Breast epithelium (tissue), 4 donors: ENCODE measurements at places on chromosomes 6 and 20.

GRCh38 chr20:61980647-61981583 is 84.8 kb downstream of the TAF4 start:
- H3K36me3 ChIP-seq: no peaks in the 10 kb centered on the region
- no peak overlapping the region for H3K27ac ChIP-seq
- no peaks in the 10 kb centered on the region for H3K27me3 ChIP-seq
- H3K4me1 ChIP-seq: no peaks in the 10 kb centered on the region

DNA sequence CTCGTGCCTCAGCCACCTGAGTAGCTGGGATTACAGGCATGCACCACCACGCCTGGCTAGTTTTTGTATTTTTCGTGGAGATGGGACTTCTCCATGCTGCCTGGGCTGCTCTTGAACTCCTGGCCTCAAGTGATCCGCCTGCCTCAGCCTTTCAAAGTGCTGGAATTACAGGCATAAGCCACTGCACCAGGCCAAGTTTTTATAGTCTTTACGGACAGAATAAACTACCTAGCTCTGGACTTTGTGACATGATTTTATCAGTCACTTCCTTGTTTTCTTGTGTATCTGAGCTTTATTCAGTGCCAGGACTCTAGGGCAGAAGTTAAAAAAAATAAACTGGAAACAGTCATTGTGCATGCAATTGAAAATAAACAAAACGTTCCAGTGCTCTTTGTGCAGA is 46.7 kb upstream of the RALGAPA2 start:
- peak overlapping the region; percentile 86 for H3K27ac ChIP-seq
- peaks cover 4% of the 10 kb centered on the region for H3K4me1 ChIP-seq
- H3K27me3 ChIP-seq: no peaks in the 10 kb centered on the region
- H3K4me3 ChIP-seq: no peak overlapping the region
- no peaks in the 10 kb centered on the region for H3K36me3 ChIP-seq

DNA sequence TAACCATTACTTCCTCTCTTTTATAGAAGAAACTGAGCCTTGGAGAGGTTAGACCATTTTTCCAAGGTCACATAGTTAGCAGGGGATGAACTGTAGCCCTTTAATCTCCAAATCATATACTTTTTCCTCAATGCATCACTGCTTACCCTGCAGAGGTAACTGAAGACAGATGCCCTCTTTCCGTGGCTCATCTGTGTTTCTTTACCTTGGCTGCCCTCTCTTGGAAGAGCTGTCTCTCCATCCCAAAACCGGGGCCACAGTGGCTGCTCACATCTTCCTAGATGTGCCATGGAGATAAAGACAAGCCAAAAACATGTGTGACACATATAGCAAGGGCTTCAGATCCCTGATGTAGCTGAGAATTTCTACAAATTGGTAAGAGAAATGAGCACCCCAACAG is 581 bp upstream of the ALDH8A1 start:
- no peaks in the 10 kb centered on the region for H3K4me1 ChIP-seq
- DNase-seq: no peak
- H3K27me3 ChIP-seq: no peaks in the 10 kb centered on the region
- no peak overlapping the region for H3K27ac ChIP-seq

- peak overlapping the region; percentile 78 for H3K27ac ChIP-seq
- peaks cover 21% of the 10 kb centered on the region for H3K4me1 ChIP-seq
- no peak overlapping the region for H3K4me3 ChIP-seq
- no peak for DNase-seq
Observed at GRCh38 chr20:63957690-63958441, 1.6 kb upstream of the UCKL1 start.

DNA sequence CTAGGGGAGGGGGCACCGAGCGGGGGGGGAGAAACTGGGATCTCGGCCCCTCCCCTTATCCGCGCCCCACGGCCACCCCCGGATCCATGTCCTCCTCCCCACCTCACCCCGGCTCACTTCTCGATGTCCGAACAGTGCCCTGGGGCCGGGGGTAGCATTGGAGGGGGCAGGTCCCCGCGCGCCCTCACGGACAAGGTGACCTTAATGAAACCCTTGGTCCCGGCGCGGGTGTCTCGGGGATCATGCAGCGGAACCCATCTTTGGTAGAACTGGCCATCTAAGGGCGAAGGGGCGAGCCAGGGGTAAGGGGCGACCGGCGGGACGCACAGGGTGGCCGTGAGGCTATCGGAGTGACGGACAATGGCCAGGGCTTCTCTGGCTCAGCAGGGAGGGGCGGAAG is 13.6 kb upstream of the SPAG4 start:
- H3K27me3 ChIP-seq: no peaks in the 10 kb centered on the region
- H3K36me3 ChIP-seq: no peaks in the 10 kb centered on the region
- H3K27ac ChIP-seq: no peak overlapping the region
- no peaks in the 10 kb centered on the region for H3K4me1 ChIP-seq
